Gastroesophageal sphincter (tissue), 4 donors: ENCODE measurements at places on chromosomes 7 and 10. TPM values are rescaled to one million over a fixed set of nuclear protein-coding genes. Genes with fewer than 3 reads are reported as not detected.

Gene TSPAN15
- total RNA-seq: 57.8 TPM

Gene IL2RA
- total RNA-seq: 0.31 TPM

Gene GDF2
- total RNA-seq: not detected

Gene GIMAP8
- total RNA-seq: 6.1 TPM

Gene TNS3
- 54.9 TPM for total RNA-seq

Gene ZC3HAV1L
- 12.4 TPM for total RNA-seq

Gene GRM8
- not detected for total RNA-seq

Gene OR13A1
- total RNA-seq: not detected

Gene WIPF3
- 6.8 TPM for total RNA-seq

Gene MYH16
- total RNA-seq: not detected

Gene ZNF365
- total RNA-seq: 1.8 TPM

Gene IQCE
- 12.4 TPM for total RNA-seq

Gene SLC16A9
- 0.54 TPM for total RNA-seq

Gene CALD1
- 2,575 TPM for total RNA-seq

Gene TFR2
- total RNA-seq: not detected

Gene ING3
- total RNA-seq: 17.0 TPM

Gene NUTM2E
- total RNA-seq: not detected

Gene SPAM1
- not detected for total RNA-seq

Gene RBP3
- total RNA-seq: not detected
